Fibroblast of pulmonary artery (primary cell): ENCODE measurements at places on chromosomes 5 and 9.

- DNase-seq: no peak
These were observed 2.9 kb downstream of the P4HA2 start for GRCh38 chr5:132224716-132225115.

DNA sequence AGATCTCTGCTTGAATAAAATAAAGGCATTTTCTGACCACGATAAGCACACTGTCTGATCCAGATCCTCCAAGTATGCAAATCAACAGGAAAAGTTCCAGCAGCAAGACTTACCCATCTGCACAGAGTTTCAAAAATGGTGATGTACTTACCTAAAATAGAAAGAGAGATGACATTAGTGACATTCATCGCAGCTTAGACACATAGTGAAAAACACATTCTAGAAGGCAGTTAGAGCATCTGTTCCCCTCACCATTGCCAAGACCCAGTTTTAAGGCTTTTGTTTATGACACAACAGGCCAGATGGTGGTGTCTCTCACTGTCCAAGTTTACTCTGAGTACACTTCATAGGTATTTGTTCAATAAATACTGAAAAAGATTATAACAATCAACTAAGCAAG lies 207.7 kb downstream of the PDE4D start:
- peak; percentile 32 for DNase-seq

- DNase-seq: no peak
These were observed 214.0 kb downstream of the PTTG1 start for GRCh38 chr5:160635663-160636062.

- no peak for DNase-seq
These were observed 9.4 kb upstream of the BOD1 start for GRCh38 chr5:173625673-173626504.

DNA sequence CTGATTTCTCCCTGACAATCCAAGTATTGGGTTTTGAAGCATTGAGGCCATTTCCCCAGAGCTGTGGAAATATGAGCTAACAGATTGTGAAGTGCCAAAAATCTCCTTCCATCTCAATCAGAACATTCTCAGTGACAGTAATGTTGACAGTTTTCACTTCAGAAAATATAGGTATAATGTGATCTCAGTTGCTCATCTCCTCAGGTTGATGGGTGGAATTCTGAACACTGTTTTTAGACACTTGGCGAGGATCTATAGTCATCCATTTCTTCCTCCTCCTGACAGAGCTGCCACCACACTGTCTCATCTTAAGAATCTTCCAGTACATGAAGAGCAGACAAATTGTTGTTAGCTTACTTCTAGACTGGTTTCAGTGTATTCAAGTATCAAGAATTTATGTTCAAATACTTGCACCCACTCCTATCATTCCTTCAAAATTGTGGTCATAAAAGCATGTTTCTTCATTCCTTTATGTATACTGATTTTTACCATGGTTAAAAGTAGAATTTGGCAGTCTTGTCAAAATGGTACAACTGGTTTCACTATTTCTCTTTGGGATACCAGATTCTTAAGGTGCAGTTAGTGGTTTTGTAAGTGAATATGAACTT lies 199.7 kb upstream of the TLE4 start:
- no peak for DNase-seq
